Substantia nigra (tissue), 51 donors: ENCODE measurements at places on chromosomes 5 and 9.

DNA sequence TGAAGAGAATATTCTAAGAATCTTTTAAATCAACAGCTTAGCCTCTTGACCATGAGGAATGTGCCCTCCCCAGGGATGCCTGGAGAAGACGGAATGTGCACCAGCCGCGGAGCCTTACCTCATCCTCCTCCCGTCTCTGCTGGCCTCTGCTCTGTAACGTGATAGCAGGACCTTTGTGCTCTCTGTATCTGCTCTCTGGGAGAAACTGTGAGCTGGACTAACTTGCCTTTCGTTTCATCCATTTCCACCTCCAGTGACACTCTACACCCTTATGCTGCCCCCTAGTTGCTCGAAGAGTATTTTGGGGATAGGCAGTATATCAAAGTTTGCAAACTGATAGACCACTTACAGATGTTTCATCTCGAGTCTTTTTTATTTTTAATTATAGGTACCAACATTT is 141.4 kb downstream of the NPR3 start:
- no peak for DNase-seq

GRCh38 chr5:83991566-83992224 is 271.0 kb upstream of the HAPLN1 start:
- DNase-seq = no peak

DNA sequence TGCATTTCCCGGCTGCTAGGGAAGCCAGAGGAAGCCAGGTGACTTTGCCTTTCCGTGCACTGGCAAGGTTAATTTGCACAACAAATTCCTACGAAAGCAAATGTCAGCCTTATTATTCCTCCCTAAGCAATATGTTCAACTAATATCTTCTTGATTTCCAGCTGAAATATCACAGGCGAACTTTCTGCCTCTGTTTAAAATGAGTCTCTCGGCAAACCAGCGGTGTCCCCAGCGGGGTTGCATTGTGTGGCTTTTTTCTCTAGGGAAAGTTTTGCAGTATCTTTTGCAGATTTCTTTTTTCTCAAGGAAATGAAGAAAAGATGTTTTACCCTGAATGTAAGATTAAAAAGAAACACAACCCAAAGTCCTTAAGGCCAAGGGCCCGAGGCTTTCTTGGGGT is 1.9 kb downstream of the DBH start:
- DNase-seq = no peak

DNA sequence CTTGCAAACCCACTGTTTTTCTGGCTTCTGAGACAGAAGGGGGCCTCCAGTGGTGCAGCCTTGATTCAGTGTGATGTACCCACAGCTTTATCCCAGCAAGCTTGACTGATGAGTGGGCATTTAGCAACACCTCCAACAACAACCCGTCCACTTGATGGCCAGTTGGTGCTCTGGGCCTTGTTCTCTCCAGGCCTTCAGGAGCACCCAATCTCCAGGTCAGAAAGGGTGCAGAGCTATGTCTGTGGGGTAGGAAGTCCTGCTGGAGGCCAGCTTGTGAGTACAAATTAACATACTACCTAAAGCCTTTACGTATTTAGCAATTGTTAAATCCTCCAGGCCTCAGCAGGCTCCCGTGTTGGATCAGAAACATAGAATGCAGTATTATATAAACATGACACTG is 10.1 kb upstream of the TRIM52 start:
- no peak for DNase-seq
